CD4-positive, alpha-beta T cell treated with Interleukin-2 at 100 ng/mL for 4 hours (primary cell): ENCODE measurements at places on chromosomes 7 and 10.

DNA sequence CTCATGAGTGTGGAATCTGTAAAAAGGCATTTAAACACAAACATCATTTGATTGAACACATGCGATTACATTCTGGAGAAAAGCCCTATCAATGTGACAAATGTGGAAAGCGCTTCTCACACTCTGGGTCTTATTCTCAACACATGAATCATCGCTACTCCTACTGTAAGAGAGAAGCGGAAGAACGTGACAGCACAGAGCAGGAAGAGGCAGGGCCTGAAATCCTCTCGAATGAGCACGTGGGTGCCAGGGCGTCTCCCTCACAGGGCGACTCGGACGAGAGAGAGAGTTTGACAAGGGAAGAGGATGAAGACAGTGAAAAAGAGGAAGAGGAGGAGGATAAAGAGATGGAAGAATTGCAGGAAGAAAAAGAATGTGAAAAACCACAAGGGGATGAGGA lies 207.7 kb downstream of the ZEB1 start:
- DNase-seq = no peak

DNA sequence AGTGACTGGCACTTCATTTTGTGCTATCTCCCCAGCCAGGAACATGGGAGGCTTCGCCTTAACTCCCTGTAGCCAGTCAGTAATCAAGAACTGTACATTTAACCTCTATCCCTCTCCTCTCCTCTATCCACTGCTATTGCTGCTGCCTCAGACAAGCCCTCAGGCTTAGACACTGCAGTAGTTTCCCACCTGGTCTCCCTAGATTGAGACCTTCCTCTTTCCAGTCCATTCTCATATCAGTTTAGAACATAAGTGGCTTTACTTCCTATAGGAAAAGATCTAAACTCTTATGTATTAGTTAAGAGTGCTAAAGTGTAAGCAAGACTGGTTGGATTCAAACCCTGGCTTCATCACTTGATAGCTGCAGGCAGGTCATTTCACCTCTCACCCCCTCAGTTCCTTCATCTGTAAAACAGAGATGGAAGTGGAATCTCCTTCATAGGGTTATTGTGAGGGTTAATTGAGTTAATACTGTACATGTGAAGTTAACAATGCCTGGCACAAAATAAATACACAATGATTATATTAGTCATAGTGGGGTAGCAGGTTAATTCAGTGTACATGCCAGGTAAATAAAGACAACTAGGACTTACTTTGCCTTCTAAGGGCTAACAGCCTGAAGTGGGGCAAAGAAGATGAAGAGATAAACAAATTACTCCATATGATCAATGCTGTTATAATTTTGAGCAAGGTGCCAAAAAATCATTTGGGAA lies 76.1 kb downstream of the ZNF277 start:
- no peak for DNase-seq

DNA sequence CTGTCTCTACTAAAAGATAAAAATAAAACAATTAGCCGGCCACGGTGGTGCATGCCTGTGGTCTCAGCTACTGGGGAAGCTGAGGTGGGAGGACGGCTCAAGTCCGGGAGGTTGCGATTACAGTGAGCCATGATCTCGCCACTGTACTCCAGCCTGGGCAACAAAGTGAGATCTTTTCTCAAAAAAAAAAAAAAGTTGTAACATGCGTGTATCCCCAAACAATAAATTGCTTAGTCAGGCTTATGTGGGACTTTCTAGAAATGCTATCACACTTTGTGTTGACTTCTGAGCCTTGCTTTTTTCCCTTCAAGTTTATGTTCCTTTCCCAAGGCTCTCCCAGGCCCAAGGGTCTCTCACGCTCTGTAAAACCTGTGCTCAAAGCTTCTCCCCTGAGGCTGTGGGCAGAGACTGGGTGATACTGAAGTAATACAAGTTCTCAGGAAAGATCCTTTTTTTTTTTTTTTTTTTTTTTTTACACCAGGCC lies 88.0 kb upstream of the TNS3 start:
- DNase-seq = no peak

DNA sequence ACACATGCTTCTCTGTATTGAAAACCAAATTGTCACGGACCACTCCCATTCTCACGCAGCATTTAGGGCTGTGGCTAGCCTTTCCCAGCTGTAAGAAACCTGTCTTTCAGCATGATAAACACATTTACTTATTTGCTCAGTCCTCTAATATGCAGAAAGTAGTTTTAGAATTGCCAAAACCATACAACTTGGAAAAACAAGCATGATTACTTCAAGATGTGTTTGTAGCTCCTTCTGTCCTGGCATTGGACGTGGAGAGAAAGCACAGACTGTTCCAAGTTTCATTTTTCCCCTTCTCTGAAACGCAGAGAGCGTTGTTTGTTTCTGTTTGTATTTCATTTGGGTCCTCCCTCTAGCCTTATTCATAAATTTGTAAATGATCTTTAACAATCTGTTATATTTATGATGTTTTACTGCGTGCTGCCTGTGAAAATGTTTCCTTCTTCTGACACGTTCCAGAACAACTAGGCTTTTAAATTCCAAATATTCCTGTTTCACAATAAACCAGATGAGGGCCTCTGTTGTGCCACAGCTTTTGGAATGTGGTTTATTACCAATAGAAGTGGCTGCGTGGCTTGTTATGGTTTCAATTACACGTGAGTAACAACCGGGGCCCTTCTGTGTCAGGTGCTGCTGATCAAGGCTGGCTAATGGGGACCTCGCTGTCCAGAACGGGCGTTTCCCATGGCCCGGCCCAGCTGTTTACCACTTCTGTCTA lies 26.1 kb downstream of the MNX1 start:
- no peak for DNase-seq

DNA sequence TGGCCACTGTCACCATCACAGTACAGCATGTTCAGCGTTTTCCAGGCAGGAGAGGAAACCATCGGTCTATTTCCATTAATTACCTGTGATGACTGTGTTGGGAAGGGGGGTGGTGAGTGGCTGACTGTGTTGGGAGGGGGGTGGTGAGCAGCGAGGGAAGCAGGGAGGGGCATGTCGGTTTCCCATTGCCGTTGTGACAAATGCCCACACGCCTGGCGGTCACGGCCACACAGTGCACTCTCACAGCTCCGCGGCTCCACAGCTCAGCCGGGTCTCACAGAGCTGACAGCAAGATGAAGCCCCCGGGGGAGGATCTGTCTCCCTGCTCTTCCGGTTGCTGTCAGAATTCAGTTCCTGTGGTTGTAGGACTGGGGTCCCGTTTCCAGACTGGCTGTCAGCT lies 39.0 kb downstream of the AP5Z1 start:
- DNase-seq = no peak

GRCh38 chr10:99966306-99966705 lies 43.4 kb downstream of the DNMBP start:
- DNase-seq = no peak

DNA sequence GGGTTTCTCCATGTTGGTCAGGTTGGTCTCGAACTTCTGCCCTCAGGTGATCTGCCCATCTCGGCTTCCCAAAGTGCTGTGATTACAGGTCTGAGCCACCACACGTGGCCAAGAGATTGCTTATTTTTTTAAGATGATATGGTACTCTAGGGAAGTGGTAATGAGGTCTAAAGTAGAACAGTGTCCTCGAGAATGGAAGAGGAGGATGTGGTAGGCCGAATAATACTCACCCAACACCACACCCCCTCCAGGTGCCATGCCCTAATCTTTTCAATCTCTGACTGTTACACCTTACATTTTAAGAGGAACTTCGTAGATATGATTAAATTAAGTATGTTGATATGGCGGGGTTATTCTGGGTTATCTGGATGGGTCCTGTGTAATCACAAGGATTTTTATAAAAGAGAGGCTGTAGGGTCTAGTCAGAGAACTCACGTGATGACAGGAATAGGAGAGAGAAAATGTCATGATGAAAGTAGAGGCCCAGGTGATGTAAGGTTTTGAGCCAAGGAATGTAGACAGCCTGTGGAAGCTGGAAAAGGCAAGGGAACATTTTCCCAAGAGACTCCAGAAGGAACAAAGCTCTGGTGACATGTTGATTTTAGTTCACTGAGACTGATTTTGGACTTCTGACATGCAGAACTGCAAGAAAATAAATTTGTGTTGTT lies 29.5 kb downstream of the CDK13 start:
- DNase-seq = peak; percentile 56

- no peak for DNase-seq
Measured at GRCh38 chr7:74240482-74240881, 13.7 kb downstream of the RFC2 start.

GRCh38 chr7:43954524-43955228 lies 28.4 kb downstream of the UBE2D4 start:
- DNase-seq = no peak

GRCh38 chr7:28554802-28555471 lies 142.6 kb downstream of the CREB5 start:
- no peak for DNase-seq

- DNase-seq = peak; percentile 15
Measured at GRCh38 chr7:29955799-29956486, 33.7 kb downstream of the SCRN1 start.

GRCh38 chr10:126387931-126388911 lies at the start of gene ADAM12:
ADAM12 (minus strand) TSS chr10:126388477; CDS start chr10:126388145, 332 bp downstream.
- DNase-seq = no peak

- no peak for DNase-seq
Measured at GRCh38 chr10:21579291-21579690, 45.3 kb downstream of the MLLT10 start.
